ENCODE measurements at places on chromosomes 4 and X.

- no peak for DNase-seq
These were observed 24.7 kb downstream of the SEC24D start for GRCh38 chr4:118810991-118811764.

DNA sequence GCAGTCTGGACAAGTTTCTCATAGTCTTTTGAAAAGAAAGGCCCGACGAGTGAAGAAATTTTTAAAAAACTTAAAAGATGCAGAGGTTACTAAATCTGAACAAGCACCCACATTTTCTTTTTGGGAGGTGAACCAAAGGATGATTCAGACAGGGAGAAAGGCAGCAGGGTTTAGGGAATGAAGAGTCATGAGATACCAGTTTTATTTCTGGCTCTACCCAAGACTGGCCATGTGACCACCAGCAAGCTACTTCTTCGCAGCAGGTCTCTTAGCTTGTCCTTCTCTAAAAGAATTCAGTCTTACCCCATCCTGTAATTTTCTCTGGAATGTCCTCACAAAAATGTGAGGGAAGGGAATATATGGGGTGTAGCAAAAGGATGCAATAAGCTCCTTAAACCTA is 37.6 kb downstream of the AMOT start:
- no peak for DNase-seq

DNA sequence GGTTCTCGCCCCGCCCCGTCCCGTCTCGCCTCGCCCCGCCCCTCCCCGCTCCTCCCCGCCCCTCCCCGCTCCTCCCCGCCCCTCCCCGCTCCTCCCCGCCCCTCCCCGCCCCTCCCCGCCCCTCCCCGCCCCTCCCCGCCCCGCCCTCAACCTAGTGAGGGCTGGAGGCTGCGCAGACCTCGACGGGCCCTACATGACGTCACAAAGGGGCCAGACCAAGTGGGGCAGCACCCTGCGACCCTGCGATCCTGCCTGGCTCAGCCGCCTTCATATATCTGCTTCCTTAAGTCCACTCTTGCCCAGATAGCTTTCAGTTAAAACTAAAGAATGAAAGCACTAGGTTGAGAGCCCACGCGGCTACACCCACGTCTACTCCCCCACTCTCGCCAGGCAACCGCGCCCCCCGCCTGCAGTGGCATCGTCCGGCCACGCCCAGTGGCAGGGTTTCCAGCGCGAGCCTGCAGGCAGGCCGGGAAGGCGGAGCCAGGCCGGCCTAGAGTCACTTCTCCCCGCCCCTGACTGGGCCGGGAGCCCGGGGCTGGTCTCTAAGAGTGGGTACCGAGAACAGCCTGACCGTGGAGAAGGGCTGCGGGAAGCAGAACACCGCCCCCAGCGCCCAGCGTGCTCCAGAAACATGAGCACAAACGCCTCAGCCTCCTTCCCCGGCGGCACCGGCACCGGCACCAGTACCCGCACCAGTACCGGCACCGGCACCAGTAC is 1.5 kb upstream of the MAOA start:
- peak; percentile 70 for DNase-seq

GRCh38 chrX:72245461-72246089 is 6.7 kb upstream of the ERCC6L start:
- peak; percentile 1 for DNase-seq

DNA sequence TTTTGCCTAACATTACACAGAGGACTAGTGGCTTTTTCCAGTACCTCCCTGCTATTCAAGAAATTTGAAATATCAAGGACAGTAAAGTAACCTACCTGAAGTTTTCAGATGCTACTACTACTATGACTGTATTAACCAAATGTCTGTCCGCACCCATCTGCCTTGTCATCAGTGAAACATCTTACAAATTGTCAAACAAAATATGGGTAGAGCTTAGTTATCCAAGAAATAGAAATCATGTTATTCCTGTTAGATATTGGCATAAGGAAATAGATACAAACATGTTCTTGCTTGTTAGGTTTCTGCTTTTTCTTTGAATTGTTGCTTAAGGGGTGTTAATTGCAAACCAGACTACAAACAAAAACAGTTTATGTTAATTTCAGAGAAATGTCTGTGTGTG is 63.9 kb downstream of the PLS3 start:
- no peak for DNase-seq

- DNase-seq: no peak
These were observed 181.8 kb upstream of the MAOA start for GRCh38 chrX:43474321-43474720.

- DNase-seq: no peak
These were observed 235.2 kb upstream of the ANKRD50 start for GRCh38 chr4:124947622-124948265.

- DNase-seq: no peak
These were observed 1200.5 kb downstream of the C4orf33 start for GRCh38 chr4:130296448-130296847.

DNA sequence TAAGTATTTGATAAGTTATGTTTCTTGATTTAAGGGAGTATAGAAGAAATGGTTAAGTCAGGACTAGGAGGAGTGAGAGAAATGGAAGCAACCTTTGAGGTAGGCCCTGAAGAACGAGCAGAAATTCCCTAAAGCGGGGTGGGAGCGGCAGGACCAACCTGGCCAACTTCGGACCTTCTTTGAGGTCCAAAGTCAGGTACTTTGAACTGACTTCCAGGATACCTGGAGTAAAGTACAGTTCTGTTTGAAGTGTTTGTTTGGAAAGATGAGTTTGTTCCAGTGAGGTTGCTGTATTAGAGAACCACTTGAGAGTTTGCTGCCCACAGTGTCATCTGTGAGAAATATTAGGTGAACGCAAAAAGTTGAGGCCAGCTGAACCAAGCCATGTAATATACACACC is 11.7 kb downstream of the RNF4 start:
- DNase-seq: no peak

DNA sequence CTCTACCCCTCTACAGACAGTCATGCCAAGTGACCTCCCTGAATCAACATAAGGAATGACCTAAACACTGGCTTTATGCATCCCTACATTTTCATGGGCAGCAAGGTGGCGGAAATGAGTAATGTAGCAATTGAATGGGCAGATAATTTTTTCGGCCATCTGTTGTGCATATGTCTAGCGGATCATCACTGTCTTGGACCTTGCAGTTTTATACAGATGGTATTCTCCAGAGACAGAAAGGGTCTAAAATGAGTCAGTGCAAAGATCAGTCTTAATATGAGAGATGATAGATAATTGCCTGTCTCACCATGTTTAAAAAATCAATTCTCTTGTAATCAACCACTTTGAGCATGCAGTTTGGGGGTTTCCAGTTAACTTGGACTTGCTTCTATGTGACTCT is 177.3 kb upstream of the DKK2 start:
- no peak for DNase-seq

DNA sequence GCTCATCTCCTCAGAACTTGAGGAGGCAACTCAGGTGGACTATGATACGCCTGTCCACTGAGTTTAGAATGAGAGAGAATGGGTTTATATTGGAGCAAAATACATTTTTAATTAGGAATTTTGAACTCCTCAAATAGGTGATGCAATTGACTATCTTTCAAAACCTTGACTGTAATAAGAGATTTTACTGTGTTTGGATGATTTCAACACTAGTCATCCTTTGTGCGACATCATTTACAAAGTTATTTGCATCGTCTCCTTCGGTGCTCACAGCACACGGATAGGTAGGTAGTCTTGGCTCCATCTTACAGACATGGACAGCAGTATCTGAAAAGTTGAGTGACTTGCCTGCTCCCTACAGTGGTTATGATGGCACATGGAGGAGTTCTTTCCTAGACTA is 67.0 kb downstream of the AASDH start:
- DNase-seq: no peak

GRCh38 chr4:148055844-148056243 is 324.0 kb downstream of the ARHGAP10 start:
- no peak for DNase-seq

DNA sequence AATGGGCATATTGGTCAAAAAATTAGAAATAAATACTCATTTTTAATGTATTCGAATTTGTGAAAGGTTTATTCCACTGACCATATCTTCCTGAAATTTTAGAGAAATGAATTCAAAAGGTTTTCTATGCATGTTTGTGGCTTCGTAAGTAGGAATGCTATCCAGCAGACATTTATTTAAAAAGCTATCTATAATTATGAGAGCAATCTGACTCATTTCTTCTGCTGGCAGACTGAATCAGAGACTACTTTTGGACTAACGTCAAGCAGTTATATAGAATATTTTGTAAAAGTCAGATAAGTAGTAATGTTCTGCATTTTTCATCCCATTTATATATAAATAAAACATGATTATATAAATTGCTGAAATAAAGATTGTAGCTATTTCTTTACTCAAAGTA is 125.0 kb downstream of the SPCS3 start:
- no peak for DNase-seq

GRCh38 chr4:74931376-74931775 is 1.5 kb upstream of the PARM1 start:
- no peak for DNase-seq

- DNase-seq: no peak
These were observed 58.7 kb upstream of the DHX15 start for GRCh38 chr4:24642981-24643547.

DNA sequence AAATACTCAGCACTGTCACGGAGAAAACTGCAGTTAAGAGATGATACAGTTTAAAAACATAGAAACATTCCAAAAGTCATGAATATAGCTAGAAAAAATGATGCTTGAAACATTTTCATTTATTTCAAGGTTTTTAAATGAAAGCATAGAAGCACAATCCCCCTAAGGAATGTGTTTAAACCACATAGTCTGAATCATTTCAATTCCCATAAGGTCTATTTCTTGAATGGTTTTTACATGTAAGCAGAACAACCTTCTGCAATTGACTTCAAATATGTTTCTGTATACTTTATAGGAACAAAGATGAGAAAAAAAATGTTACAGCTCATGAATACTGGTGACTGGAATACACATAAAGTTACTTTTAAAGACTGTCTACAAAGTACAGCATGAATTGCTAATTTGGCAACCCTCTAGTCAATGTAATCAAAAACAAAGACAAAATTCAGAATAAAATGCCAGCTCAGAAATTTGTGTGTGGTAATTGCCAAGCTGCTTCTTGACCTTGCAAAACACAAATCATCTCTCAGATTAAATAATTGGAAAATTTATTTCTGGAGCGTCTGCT is 886.4 kb upstream of the ADGRL3 start:
- no peak for DNase-seq

DNA sequence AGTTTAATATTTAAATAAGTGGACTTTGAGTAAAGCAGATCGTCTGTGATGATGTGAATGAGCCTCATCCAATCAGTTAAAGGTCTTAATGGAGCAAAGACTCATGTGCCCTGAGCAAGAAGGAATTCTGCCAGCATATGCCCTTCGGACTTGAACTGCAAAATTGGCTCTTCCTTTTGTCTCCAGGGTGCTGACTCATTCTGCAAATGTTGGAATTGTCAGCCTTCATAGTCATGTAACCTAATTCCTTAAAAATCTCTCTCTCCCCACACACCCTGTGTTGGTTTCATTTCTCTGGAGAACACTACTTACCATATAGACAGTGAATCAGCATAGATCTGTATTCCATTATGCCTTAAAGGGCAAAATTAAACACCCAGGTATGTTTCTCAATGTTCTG is 609.8 kb upstream of the GALNTL6 start:
- DNase-seq: no peak

- no peak for DNase-seq
These were observed 551 bp downstream of the NPNT start for GRCh38 chr4:105895583-105896460.

GRCh38 chr4:6916587-6917460 is 7.2 kb downstream of the TBC1D14 start:
- peak; percentile 29 for DNase-seq

GRCh38 chr4:4521136-4521535 is 20.7 kb downstream of the STX18 start:
- no peak for DNase-seq

GRCh38 chr4:108830509-108831244 is 67.8 kb upstream of the ETNPPL start:
- no peak for DNase-seq

DNA sequence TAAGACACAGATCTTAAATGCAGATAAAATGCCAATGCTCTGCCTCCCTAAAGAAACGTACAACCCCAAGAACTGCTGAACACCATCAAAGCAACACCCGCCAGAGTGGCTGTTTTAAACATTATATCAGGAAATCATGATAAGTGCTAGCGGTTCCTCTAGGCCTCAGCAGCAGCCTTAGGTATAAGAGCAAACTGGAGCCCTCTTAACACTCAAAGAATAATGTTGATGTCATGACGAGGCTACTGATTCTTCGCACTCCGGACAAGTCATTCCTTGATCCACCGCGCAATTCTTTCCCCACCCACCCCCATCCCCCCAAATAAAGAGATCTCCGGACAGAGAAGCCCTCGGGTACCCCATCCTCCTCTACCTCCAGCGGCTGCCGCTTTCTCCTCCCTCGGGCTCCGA is 507 bp downstream of the LIN54 start:
- DNase-seq: no peak

DNA sequence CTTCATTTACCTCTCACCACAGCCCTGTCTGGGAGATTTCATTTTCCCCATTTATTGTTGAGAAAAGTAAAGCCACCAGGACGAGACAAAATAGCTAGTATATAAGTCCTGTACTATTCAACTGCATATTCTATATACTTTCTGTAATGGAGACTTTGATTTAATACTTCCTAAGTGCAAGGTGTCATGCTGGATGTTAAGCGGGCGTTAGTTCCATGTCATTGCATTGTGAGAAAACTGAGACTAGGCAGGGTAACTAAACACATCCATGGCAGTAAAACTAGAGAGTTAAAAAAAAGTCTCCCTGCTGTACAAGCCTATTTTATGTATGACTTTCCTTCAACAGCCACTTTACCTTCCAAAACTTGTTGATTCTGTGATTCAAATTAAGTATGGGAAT is 969.6 kb downstream of the STIM2 start:
- DNase-seq: no peak

GRCh38 chr4:107349266-107349665 is 313.2 kb upstream of the DKK2 start:
- no peak for DNase-seq

- DNase-seq: no peak
These were observed at the start of gene GABRE for GRCh38 chrX:151974336-151975227. Gene GABRE (minus strand): TSS chrX:151974676. CDS start chrX:151974625, 51 bp downstream.

GRCh38 chrX:72046447-72046846 is 85.3 kb downstream of the RTL5 start:
- no peak for DNase-seq

DNA sequence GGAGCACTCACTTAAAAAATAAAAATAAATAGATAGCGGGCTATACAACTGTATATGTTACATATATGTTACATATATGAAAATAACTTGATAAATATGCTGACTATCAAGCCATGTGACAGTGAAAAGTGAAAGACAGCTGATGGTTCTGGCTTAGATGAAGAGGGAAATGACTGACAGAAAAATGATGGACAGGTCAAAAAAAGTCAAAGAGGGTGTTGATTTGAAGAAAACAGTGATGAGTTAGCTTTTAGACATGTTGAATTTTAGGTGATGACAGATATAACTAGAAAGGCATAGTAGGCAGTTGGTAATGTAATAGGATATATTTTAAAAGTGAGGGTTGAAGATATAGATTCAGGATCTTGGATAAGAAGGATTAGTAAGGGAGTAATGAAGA is 37.8 kb downstream of the FBXO8 start:
- no peak for DNase-seq

Data from activated CD4-positive, CD25-positive, alpha-beta regulatory T cell (primary cell).